ENCODE measurements at places on chromosomes 6 and 20.

- DNase-seq: no peak
Observed at GRCh38 chr6:152372945-152373344, 264.2 kb downstream of the SYNE1 start.

DNA sequence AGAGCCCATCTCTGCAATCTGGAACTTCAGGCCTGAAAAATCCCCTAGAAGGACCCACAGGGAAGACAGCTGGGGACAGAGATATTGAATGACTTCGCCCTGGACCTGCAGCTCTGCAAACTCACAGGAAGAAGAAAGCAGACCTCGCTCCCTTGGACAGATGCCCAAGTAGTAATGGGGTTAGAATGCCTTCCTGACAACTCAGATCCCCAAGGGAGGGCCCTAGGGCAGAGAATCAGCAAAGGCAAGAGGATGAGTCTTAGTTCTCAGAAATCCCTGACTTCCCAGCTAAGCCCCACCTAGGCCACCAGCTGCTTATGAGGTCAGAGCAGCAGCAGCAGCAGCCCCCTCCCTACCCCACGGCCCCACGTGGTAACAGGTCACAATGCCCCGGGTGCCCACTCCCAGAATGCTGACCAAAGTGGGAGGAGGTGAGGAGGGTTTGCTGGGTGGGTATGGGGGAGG, at the start of gene C20orf141:
C20orf141 (plus strand) TSS at position 401 of the 465 bp plus-strand sequence. CDS start 198 bp downstream, outside the sequence.
- no peak for DNase-seq

- no peak for DNase-seq
Observed at GRCh38 chr6:11416936-11417576, 120.5 kb upstream of the TMEM170B start.

- peak; percentile 83 for DNase-seq
Observed at GRCh38 chr6:161233986-161234661, 39.7 kb downstream of the AGPAT4 start.

DNA sequence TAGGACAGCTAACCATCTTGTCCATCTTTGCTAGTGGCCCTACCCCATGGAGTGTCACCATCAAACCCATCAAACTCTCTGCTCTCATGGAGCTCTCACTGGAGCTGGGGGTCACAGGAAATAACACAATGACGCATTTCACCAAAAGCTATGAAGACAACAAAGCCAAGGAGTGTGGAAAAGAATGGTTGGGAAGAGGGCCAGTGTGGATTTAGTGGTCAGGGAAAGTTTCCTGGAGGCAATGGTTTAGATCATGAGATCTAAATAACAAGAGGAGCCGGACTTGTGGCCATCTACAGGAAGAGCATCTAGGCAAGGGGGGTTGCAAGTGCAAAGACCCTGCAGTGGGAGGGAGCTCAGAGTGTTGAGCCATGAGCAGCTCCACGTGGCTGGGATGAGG, 189.5 kb downstream of the BMP7 start:
- DNase-seq: no peak

- DNase-seq: no peak
Observed at GRCh38 chr6:119501798-119502483, 152.4 kb upstream of the MAN1A1 start.

GRCh38 chr6:63565727-63566596, 6.3 kb upstream of the LOC128125822 start:
- DNase-seq: no peak

DNA sequence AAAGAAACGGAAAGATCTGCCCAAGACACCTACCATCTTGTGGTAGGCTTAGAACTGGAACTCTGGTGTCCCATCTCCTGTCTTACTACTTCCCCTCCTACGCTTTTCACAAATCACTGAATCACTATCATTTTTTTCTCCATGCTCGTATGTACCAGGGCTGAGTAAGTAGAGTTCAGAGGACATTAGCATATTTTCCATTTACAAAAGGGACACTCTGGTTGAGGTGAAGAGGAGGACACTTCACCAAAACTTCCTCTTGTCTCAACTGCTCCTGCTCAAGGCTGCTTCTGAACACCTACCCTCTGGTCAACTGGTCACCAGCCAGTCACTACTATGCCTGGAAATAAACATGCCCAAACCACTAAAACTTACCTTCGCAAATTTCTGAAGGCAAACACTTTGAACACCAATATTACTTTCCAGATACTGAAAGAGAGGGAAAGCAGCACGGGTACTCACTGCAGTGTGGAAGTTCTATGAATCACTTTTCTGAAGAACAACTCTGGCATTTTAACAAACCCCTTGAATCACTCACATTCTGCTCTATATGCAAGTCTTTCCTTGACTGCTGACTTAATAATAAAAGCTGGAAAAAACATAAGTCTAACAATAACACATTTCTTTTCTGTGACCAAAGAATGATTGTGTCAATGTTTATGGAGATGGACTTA, 123.3 kb downstream of the INSM1 start:
- no peak for DNase-seq

- no peak for DNase-seq
Observed at GRCh38 chr6:7468382-7469081, 72.9 kb upstream of the DSP start.

- DNase-seq: no peak
Observed at GRCh38 chr20:3753098-3753497, 14.5 kb downstream of the ADISSP start.

DNA sequence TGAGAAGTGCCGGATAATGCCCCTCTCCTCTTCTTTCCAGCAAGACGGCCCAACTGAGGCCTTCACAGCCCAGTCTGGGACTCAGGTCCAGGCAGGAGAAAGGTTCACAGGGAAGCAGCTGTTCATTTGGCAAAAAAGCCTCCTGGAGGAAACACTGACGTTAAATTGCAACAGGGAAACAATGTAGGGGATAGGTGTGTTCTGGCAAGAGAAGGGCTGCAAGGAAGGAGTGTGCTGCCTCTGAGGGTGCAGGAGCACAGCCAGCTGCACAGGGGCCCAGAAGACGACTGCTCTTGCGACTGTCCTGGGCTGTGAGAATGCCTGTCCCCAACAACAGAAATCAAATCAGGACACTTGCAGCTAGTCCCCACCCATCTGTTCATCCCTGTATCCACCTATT, 70.6 kb upstream of the PMEPA1 start:
- DNase-seq: no peak

DNA sequence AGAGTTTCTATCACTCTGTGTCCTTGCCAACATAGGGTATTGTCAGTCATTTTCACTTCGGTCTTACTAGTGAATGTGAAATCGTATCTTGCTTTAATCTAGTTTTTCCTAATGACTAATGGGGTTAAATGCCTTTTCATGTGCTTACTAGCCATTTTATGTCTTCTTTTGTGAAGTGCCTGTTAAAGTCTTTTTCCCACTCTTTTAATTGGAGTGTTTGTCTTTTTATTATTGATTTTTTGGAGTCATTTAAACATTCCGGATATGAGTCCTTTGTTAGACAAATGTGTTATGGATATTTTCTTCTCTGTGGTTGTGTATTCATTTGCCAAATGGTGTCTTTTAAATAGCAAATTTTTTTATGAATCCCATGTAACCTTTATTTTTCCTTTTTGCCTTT, 194.6 kb downstream of the CDH26 start:
- DNase-seq: no peak

DNA sequence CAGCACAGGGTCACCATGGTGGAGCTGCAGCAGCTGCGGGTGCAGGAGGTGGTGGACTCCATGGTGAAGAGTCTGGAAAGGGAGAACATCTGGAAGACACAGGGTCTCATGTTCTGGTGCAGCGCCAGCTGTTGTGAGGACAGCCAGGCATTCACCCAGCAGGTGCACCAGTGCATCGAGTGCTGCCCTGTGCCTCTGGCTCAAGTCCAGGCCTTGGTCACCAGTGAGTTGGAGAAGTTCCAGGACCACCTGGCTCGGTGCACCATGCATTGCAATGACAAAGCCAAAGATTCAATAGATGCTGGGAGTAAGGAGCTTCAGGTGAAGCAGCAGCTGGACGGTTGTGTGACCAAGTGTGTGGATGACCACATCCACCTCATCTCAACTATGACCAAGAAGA, 22.9 kb upstream of the RIPK1 start:
- no peak for DNase-seq

DNA sequence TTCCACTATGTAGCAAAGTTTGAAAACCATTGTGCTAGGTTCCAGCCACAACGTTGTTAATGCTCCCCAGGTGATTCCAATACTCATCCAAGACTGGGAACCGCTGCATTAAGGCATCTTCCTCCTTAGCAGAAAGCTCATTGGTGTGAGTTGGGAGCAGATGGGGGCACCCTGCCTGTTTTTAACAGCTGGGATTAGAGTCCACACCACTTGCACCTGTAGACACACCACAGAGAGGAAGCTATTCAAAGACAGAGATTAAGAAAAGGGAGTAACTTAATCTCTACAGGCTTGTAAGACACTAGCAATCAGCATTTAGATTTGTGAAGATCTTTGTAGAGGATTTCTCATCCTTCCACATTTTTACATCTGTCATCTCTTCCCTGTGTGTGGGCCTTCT, 333.9 kb upstream of the SOX4 start:
- no peak for DNase-seq

GRCh38 chr20:51953731-51954340, 151.5 kb upstream of the SALL4 start:
- DNase-seq: no peak

DNA sequence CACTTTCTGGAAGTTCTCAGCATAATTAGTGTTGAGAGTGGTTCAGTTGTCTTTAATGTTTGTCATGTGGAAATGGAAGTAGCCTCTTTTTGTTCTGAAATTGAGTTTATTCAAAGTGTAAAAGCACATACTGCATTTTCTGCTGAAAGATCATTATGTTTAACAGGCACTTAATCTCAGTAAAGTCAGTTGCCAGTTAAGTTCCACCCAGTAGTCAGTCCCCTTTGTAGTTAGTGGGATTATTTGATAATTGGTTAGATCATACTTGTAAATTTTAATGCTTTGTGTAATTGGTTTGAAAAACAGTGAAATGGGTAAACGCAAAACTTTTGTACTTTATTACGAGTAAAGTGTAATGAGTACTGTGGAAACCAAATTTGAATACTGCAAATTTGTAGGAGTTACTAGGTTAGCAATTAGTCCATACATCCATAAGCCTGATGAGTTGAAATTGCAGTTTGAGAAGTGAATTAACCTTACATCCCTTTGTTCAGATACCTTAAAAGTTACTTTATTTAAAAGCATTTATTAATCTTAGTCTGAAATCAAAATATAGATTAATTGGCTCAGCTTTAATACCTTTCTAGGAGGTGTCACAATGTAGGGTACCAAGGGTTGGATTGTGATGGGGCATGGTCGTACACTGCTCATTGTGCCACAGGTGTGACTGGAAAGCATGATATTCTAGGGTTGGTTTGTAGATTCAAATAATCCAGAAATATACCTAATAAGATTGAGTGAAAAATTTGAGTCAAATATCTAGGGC, 4.4 kb downstream of the SRSF6 start:
- DNase-seq: no peak

DNA sequence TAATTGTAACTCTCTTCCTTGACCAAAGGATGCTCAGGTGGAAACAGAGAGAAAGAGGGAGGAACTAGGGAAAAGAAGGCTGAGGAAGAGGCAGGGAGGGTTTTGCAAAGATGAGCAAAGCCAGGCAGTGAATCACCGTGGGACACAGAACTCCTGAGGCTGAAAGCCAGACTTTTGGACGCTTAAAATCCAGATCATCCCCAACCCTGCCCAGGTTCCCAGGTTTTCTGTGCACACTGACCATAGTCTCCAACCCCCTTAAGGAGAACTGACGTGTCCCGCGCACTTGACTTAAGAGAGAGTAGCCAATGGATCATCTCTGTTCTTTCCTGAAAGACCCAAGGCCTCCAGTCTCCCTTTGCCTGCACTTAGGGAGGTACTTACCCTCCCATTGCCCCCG, 75.3 kb downstream of the LRFN2 start:
- DNase-seq: no peak

DNA sequence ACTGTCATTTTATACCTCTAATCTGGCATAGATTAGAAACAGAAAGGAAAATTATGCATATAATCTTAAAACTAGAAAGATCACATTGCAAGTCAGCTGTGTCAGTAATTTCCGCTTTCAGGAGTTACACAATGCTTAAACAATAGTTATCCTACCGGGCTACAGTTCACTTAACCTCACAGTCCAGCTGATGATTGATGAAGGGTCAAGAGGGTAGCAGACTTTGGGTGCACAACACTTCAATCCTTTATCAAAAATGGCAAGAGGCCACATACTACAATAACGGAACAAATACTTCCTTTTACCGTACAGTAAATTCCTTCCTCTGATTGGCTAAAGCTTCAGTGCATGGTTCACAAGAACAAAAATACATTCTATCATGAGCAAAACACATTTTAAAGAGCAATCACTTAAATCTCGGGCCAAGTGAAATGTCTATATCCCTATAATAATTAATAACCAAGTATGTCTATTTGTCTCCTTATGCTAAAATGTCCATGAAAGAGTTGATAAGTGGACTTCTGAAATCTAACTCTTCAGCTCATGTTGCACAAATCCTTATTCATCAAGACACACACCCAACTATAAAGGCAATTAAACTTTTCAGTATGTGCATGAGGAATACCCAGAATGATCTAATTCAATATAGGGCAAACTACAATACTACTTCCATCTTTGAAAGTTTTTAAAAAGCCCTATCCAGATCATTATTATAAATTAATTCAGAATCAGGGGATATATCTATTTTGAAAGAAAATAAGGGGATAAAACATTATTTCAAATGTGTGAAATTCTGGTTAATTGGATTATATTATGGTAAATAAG, 76.8 kb downstream of the HIVEP2 start:
- DNase-seq: no peak

- no peak for DNase-seq
Observed at GRCh38 chr20:38776363-38776762, 28.1 kb downstream of the ACTR5 start.

GRCh38 chr6:2807342-2808090, 34.1 kb downstream of the SERPINB1 start:
- DNase-seq: no peak

- no peak for DNase-seq
Observed at GRCh38 chr20:48605364-48606171, 222.2 kb downstream of the PREX1 start.

- DNase-seq: no peak
Observed at GRCh38 chr6:37965964-37966676, 146.6 kb downstream of the ZFAND3 start.

DNA sequence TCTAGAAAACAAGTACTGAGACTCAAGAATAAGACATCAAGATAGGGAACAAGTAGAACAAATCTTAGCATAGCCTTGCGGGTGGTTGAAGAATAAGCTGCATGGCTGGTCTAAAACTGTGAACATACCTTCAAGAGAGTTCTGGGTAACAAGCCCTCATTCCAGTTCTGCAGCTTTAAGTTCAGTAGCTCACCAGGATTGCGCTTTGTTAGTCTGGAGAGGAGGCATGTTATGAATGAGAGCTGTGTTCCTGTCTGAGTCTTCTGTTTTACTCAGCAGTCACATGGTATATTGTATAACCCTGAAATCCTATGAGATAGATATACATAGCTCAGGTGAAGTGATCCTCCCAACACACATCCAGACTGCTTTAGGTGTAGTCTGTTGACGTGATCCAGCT, 406.6 kb upstream of the IRAK1BP1 start:
- no peak for DNase-seq

DNA sequence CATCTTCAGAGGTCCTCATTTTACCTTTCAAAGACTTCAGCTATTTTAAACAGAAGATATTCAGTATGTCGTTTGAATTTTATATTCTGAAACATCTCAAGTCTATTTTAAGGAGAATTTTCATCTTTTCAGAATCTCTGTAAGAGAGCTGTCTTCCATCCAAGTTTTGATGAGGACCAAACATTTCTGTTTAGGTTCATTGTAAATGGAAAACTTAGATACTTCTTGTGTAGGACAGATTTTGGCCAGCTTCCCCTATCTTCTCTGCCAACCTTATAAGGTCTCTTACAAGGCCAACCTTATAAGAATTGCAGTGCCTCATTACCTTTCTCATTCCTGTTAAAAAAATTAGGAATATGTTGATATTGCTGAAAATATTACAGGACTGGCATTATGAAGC, 88.1 kb downstream of the AKAP7 start:
- DNase-seq: no peak

- DNase-seq: no peak
Observed at GRCh38 chr6:3442431-3443220, 14.2 kb downstream of the SLC22A23 start.
